ENCODE measurements at places on chromosomes 16 and 17.
A peak's percentile ranks its signal among the peaks of the same experiment; 100 is the strongest.

DNA sequence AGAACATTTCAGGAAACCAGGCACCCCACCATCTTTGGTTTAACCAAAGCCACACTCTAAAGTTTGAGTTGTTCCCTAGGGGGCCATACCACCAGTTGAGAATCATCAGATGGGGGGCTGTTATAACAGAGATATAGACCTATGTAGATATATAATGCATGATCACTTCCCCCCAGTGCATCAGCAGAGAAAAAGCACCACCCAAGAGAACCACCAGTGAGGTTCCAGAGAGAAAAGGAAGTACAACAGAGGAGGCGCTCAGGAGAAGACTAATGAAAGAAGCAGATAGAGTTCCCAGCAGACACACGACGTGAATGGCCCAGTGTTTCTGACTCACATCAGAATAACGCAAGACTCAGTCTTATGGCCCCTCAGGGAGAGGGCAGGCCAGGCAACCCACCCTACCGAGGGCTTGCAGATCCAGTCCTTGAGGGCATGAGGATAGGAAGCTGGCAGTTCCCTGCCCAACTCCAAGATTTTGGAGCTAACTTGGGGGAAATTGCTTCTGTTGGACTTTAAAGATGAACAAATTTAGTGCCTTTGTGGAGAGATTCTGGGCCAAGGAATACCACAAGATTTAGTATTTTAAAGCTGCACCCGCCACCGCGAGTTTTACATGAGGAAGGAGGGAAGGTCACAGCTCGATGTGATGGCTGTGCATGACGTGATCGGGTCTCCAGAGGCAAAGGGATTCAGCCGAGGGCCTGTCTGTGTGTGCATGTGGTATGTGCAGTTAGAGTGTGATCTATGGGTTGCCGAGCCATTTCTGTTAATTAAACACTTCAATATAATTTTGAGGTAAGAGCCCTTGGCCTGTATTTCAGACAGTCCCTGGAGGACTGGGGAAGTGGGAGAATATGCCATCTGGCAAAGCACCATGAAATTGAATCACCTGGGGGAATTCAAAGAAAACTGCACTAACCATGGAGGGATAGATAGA lies 53.1 kb downstream of the AIPL1 start:
- no peak overlapping the region for H3K27ac ChIP-seq
- H3K4me1 ChIP-seq, result no peaks in the 10 kb centered on the region
- H3K27me3 ChIP-seq, result peaks cover 4% of the 10 kb centered on the region
- H3K36me3 ChIP-seq, result no peaks in the 10 kb centered on the region
- no peak overlapping the region for H3K4me3 ChIP-seq

GRCh38 chr16:62034231-62035114 lies 1.8 kb downstream of the CDH8 start:
- peaks cover 3% of the 10 kb centered on the region for H3K27me3 ChIP-seq
- no peak overlapping the region for H3K4me3 ChIP-seq
- no peak overlapping the region for H3K27ac ChIP-seq
- no peaks in the 10 kb centered on the region for H3K36me3 ChIP-seq
- H3K4me1 ChIP-seq, result no peaks in the 10 kb centered on the region
- DNase-seq, result no peak

DNA sequence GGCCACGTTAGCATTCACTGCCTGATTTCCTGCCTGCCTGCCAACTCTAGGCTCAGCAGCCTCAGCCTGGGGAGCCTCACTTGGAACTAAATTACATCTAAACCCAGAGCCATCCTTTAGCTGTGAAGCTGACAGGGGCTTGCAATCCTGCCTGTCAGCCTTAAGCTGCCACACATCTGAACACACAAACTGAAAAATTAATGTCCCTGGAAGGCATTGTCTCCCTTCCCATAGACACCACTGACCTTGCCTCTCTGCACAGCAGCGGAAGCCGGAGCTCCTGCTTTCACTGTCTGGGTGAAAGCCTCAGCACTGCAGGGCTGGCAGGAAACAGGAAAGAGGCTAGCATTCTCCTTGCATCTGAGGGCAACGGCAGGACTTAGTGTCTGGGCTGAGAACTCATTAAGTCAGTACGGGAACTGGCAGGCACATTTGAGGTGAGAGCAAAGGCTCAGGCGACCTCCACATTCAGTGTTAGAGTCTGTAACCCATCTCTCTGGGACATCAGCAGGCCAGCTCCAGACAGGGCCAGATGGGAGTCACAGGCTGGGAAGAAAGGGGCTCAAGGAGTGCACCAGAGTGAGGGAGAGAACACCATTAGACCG lies 452.4 kb upstream of the C16orf82 start:
- peaks cover 6% of the 10 kb centered on the region for H3K27me3 ChIP-seq
- no peak for DNase-seq
- peak overlapping the region; percentile 85 for H3K27ac ChIP-seq
- peaks cover 22% of the 10 kb centered on the region for H3K36me3 ChIP-seq
- H3K4me3 ChIP-seq, result peak overlapping the region; percentile 70
- H3K4me1 ChIP-seq, result peaks cover 28% of the 10 kb centered on the region

DNA sequence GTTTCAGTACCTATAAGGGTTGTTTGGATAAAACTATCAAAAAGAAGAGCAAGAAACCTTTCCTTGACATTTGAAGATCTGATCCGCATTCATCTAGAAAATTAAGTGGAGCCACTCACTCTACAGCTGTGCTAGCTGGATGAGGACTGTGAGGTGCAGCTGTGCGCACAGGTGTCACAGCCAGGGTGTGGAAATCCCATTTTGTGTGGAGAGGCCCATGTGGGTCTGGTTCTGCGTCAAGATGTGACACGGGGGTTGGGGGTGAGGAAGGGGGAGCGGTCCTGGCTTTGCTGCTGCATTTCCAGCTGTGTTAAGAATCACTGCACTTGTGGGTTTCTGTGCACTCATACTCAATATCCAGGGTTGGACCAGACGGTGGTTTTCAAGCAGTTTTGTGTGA lies 70.7 kb downstream of the CLEC16A start:
- DNase-seq, result no peak
- H3K27ac ChIP-seq, result no peak overlapping the region
- H3K4me3 ChIP-seq, result no peak overlapping the region
- H3K4me1 ChIP-seq, result peaks cover 35% of the 10 kb centered on the region
- H3K36me3 ChIP-seq, result peaks cover 55% of the 10 kb centered on the region
- H3K27me3 ChIP-seq, result no peaks in the 10 kb centered on the region

DNA sequence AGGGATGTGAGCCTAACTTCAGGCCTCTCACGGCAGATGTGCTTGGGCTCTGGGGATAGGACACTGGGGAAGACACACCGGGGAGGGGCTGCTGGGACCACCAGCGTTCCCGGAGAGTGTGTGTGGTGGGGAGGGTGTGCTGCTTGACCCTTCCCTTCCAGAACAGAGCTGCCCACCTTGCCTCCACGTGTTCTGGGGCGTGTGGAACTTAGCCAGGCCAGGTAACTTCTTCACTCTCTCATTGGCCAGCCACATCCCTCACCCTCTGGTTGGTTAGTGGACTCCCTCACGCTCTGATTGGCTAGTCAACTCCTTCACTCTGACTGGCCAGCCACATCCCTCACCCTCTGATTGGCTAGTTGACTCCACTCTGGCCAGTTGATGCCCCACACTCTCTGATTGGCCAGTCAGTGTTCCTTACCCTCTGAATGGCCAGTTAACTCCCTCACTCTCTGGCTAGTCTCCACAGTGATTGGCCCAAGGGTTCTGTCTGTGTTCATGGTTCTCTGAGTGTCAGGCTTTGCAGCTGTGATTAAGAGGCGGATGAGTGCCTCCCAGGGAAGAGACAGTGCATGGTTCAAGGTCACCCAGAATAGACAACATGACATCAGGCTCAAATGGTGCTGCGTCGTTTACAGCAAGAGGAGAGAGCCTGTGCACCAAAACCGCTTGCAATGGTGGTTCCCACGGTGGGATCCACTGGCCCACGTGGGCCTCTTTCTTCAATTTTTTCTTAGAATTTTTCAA lies 10.0 kb downstream of the TMEM235 start:
- peaks cover 2% of the 10 kb centered on the region for H3K27me3 ChIP-seq
- no peak overlapping the region for H3K4me3 ChIP-seq
- H3K36me3 ChIP-seq, result no peaks in the 10 kb centered on the region
- no peak for DNase-seq
- no peaks in the 10 kb centered on the region for H3K4me1 ChIP-seq

GRCh38 chr16:35146031-35146710 lies 1686.8 kb downstream of the TP53TG3F start:
- H3K4me1 ChIP-seq, result no peaks in the 10 kb centered on the region
- H3K27ac ChIP-seq, result no peak overlapping the region
- no peaks in the 10 kb centered on the region for H3K27me3 ChIP-seq
- no peak overlapping the region for H3K4me3 ChIP-seq
- no peaks in the 10 kb centered on the region for H3K36me3 ChIP-seq
- DNase-seq, result no peak

DNA sequence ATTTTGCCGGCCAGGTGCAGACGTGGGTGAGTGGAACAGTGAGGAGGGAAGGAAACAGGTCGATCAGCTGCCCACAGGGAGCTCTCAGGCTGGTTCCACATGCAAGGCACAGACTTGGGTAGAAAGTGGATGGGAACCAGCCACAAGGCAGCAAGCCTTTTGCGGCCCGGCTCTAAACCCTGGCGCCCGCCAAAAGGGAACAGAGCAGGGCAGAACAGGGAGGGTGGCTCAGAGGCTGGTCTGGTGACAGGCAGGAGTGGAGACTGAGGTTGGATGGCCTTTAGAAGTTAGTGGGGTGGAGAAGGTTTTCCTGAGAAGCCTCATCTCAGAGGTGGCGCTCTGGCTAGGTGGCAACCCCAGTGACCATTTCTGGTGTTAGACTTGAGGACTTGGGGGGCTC lies 10.4 kb downstream of the LLGL2 start:
- no peak overlapping the region for H3K4me3 ChIP-seq
- peak overlapping the region; percentile 51 for H3K27ac ChIP-seq
- H3K4me1 ChIP-seq, result peaks cover 20% of the 10 kb centered on the region
- H3K27me3 ChIP-seq, result no peaks in the 10 kb centered on the region
- no peak for DNase-seq

DNA sequence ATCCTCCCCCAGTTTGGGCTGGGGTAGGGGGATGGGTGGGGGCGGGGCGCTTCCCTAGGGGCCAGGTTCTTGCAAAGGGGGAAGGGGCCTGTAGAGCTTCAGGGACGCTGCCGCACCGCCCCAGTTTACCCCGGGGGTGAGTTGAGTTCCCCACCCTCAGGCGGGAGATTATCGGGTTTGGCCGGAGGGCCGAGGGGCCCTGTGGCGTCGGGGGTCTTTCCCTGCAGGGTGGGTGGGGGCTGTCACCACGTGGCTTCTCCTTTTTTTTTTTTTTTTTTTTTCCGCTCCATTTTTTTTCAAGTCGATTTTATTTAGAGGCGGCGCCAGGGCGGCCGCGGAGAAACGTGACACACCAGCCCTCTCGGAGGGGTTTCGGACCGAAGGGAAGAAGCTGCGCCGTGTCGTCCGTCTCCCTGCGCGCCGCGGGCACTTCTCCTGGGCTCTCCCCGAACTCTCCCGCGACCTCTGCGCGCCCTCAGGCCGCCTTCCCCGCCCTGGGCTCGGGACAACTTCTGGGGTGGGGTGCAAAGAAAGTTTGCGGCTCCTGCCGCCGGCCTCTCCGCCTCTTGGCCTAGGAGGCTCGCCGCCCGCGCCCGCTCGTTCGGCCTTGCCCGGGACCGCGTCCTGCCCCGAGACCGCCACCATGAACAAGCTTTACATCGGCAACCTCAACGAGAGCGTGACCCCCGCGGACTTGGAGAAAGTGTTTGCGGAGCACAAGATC lies at the start of gene IGF2BP1:
TSS of gene IGF2BP1 (plus strand) at position 283 of the 724 bp plus-strand sequence. CDS start at position 644, 361 bp downstream.
- DNase-seq, result no peak
- H3K27ac ChIP-seq, result peak within 1 kb of the TSS; percentile 39
- peaks cover 9% of the 10 kb centered on the region for H3K4me1 ChIP-seq
- peak within 1 kb of the TSS; percentile 30 for H3K4me3 ChIP-seq
- peaks cover 81% of the 10 kb centered on the region for H3K27me3 ChIP-seq

All from activated T-helper 2 cell treated with anti-CD3 and anti-CD28 coated beads, Interferon-gamma antibody, Interleukin-2, Interleukin-4, amounts not matched to agents 10 μg/mL and 5 μg/mL and 100 μg/mL, durations not matched to agents 14 hours and 24 hours and 36 hours (primary cell).